ENCODE measurements at places on chromosomes 6 and 20. TPM values are rescaled to one million over a fixed set of nuclear protein-coding genes. Genes with fewer than 3 reads are reported as not detected.

DNA sequence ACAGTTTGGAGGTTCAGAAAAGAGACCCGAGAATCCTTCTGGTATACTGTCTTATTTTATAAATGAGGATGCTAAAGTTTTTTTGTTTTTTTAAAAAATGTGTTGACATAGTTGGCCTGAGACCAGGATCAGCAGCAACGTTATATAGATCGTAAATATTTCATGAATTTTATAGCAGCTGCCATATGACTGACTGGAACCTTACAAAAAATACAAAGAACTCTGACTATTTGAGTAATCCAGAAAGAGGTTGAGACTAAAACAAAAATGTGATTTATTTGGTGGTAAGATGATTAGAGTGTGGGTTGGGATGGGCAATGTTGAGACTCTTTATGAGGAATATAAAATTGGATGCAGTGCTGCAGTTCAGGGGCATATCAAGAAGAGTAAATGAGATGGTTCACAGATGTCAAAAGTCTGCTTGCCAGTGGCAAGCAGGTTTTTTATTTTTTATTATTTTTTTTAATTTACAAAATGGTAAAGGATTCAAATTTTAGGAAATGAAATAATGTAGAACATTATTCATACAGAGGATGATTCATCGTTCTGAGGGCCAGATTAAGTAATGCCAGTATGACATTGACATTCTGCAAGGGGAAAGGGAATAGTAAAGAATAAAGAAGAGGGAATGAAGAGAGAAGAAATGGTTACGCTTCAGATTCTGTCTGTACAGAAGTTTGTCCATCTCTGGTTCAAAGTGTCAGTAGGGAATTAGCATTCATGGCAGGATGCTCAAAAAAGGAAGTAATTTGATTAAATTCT is 58.5 kb downstream of the SCAF8 start:
- H3K27me3 ChIP-seq, result no peaks in the 10 kb centered on the region
- peaks cover 16% of the 10 kb centered on the region for H3K36me3 ChIP-seq
- H3K27ac ChIP-seq, result no peak overlapping the region
- DNase-seq, result no peak

- no peak overlapping the region for H3K4me3 ChIP-seq
- H3K36me3 ChIP-seq, result no peaks in the 10 kb centered on the region
- H3K27me3 ChIP-seq, result no peaks in the 10 kb centered on the region
- H3K4me1 ChIP-seq, result no peaks in the 10 kb centered on the region
- H3K27ac ChIP-seq, result no peak overlapping the region
- DNase-seq, result no peak
Measured at GRCh38 chr6:92623431-92623830, 795.9 kb downstream of the EPHA7 start.

DNA sequence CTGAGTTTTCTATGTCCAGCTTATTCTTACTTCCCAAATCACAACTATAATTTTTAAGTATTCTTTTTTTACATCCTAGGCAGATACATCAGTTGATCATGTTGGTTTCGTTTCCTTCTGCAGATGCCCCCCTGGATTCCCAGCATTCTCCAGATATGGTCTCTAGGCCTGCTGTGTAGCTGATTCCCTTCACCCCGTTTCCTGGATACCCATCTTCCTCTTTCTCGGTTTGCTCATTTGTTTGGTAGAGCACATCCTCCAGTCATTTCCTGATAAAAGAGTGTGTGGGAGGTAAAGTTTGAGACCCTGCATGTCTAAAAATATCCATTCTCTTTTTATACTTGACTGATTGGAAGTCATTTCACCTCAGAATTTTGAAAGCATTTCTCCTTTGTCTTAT is 66.4 kb downstream of the ANKS1A start:
- no peak overlapping the region for H3K4me3 ChIP-seq
- peaks cover 9% of the 10 kb centered on the region for H3K4me1 ChIP-seq
- no peak overlapping the region for H3K27ac ChIP-seq
- no peaks in the 10 kb centered on the region for H3K36me3 ChIP-seq
- no peak for DNase-seq

GRCh38 chr20:61321481-61321880 is 69.4 kb downstream of the CDH4 start:
- H3K27ac ChIP-seq, result no peak overlapping the region
- no peak for DNase-seq
- no peaks in the 10 kb centered on the region for H3K36me3 ChIP-seq

GRCh38 chr20:820323-820953 is 13.1 kb upstream of the FAM110A start:
- no peak overlapping the region for H3K4me3 ChIP-seq
- no peak overlapping the region for H3K27ac ChIP-seq
- no peak for DNase-seq
- H3K27me3 ChIP-seq, result peaks cover 3% of the 10 kb centered on the region
- H3K36me3 ChIP-seq, result no peaks in the 10 kb centered on the region

Gene TJAP1
- total RNA-seq, result 16.1 TPM

Gene ILRUN
- total RNA-seq, result 54.9 TPM

DNA sequence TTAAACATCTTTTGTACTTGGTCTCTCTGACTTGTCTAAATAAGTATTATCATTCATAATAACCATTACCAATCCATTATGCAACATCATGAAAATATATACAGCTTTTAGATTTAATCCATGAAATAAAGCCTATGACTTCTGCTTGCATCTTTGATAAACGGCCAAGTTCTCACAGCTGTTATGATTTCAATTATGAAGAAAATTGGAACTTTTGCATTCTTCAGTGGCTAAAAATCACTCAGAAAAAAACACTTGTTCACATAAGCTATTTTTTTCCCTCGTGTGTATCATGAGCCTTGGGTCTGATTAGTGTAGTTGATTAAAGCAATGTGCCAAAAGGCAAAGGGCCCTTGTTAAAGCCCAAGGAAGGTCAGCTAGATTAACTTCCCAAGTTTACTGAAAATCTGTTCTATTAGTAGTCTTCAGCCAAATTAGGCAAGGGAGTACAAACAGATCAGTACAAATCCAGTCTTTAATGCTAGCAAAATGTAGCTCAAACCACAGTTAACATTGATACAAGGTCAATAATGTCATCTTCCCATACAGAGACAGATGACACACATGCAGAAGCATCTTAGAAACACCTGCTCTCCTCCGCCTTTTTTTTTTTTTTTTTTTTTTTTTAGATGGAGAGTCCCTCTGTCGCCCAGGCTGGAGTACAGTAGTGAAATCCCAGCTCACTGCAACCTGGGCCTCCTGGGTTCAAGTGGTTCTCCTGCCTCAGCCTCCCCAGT is 69.9 kb downstream of the SGK1 start:
- no peak for DNase-seq
- no peak overlapping the region for H3K27ac ChIP-seq
- no peaks in the 10 kb centered on the region for H3K27me3 ChIP-seq
- no peaks in the 10 kb centered on the region for H3K36me3 ChIP-seq

- DNase-seq, result no peak
- no peak overlapping the region for H3K4me3 ChIP-seq
- H3K4me1 ChIP-seq, result no peaks in the 10 kb centered on the region
Measured at GRCh38 chr6:168145747-168146596, 67.0 kb upstream of the FRMD1 start.

Gene NEURL2
- 15.7 TPM for total RNA-seq

GRCh38 chr6:108575905-108576494 is 15.3 kb downstream of the FOXO3 start:
- H3K27me3 ChIP-seq, result no peaks in the 10 kb centered on the region
- H3K36me3 ChIP-seq, result peaks cover 5% of the 10 kb centered on the region
- H3K4me3 ChIP-seq, result no peak overlapping the region
- peaks cover 40% of the 10 kb centered on the region for H3K4me1 ChIP-seq
- no peak for DNase-seq

Gene SHLD1
- 3.0 TPM for total RNA-seq

- H3K4me3 ChIP-seq, result no peak overlapping the region
- peaks cover 3% of the 10 kb centered on the region for H3K27me3 ChIP-seq
- H3K4me1 ChIP-seq, result no peaks in the 10 kb centered on the region
- H3K36me3 ChIP-seq, result no peaks in the 10 kb centered on the region
- DNase-seq, result no peak
Measured at GRCh38 chr20:64146301-64146935, 17.8 kb upstream of the MYT1 start.

Gene RALGAPB
- total RNA-seq, result 22.7 TPM

DNA sequence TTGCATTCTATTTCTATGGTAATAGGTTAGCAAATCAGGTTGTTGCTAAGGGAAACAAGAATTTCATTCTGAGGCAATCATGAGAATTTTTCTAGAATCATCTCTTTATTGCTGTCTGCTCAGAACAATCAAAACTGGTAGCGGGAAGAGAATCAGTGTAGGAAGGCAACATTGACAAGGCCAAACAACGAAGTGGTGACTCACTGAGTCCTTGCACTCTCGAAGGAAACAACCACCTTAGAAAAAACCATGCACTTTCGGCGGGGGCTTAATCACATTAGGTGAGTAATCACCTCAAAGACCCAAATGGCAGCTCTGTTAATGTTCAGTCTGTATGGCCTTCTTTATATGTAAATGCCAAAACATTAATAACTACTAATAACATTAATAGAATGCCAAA is 78.8 kb upstream of the MAP7 start:
- H3K36me3 ChIP-seq, result no peaks in the 10 kb centered on the region
- no peaks in the 10 kb centered on the region for H3K4me1 ChIP-seq
- H3K4me3 ChIP-seq, result no peak overlapping the region

GRCh38 chr6:114040871-114041270 is 69.9 kb upstream of the HDAC2 start:
- no peaks in the 10 kb centered on the region for H3K27me3 ChIP-seq
- H3K4me1 ChIP-seq, result no peaks in the 10 kb centered on the region
- no peak overlapping the region for H3K27ac ChIP-seq
- H3K36me3 ChIP-seq, result no peaks in the 10 kb centered on the region
- DNase-seq, result no peak
- no peak overlapping the region for H3K4me3 ChIP-seq

Gene OPRM1
- 0.64 TPM for total RNA-seq

Gene IRF4
- 0.40 TPM for total RNA-seq

GRCh38 chr20:31923388-31924331 is 28.2 kb downstream of the PDRG1 start:
- H3K36me3 ChIP-seq, result no peaks in the 10 kb centered on the region
- H3K4me3 ChIP-seq, result no peak overlapping the region
- no peak overlapping the region for H3K27ac ChIP-seq
- no peak for DNase-seq
- peaks cover 6% of the 10 kb centered on the region for H3K27me3 ChIP-seq
- no peaks in the 10 kb centered on the region for H3K4me1 ChIP-seq

DNA sequence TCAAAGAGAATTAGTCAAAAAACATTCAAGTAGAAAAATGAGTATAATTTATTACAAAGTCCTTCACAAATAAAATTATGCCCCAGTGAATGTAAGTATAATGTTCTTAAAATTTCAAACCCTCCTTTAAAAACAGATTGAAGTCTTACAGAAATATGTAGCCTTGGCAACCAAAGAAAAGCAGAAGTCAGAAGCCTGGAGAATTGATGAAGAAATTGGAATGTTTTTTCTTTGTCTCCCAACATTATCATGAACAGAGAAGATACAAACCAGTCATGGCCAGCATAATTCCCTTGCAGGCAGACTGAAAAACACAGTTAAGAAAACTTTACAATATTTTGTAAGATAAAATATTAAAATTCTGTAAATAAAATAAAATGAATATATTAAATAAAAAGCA is 221.9 kb downstream of the TBC1D32 start:
- H3K27me3 ChIP-seq, result no peaks in the 10 kb centered on the region
- H3K4me3 ChIP-seq, result no peak overlapping the region
- no peak for DNase-seq
- H3K36me3 ChIP-seq, result no peaks in the 10 kb centered on the region
- no peaks in the 10 kb centered on the region for H3K4me1 ChIP-seq

Gene BEND6
- total RNA-seq, result 0.55 TPM

DNA sequence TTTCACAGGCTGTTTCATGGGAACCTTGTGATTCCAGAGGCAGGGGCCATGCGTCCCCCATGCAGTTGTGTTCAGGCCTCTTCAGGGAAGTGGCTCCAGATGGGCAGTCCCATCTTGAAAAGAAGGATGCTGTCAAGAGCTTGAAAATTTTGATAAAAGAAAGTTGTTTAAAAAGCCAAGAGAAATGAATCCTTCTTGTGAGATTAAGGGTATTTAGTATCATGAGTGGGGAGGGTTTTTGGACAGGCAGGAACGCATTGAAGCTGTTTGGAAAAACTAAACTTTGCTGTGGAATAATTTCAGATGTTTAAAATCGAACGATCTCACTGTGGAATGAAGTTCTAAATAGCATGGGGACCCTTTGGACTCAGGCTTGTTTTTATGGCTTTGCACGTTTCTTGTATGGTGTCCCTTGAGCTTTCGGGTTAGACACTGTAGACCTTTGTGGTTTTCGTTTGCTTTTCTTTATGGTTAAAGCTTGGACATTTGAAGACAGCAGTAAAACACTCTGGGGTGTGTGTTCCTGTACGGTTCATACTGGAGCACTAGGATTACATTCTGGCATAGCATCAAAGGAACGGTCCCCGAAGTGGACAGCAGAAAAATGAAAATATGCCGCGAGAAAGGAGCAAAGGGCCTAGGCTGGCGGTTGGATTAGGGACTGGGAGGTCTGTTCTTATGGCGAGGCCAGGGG is 18.2 kb downstream of the KIF25 start:
- no peaks in the 10 kb centered on the region for H3K36me3 ChIP-seq
- H3K27ac ChIP-seq, result no peak overlapping the region
- no peak for DNase-seq
- H3K4me1 ChIP-seq, result no peaks in the 10 kb centered on the region

GRCh38 chr20:63588641-63589041 is 14.6 kb upstream of the HELZ2 start:
- no peak overlapping the region for H3K27ac ChIP-seq
- no peak for DNase-seq
- H3K27me3 ChIP-seq, result no peaks in the 10 kb centered on the region

GRCh38 chr20:32327087-32327681 is 30.9 kb upstream of the ASXL1 start:
- H3K27ac ChIP-seq, result no peak overlapping the region
- no peaks in the 10 kb centered on the region for H3K4me1 ChIP-seq
- no peaks in the 10 kb centered on the region for H3K27me3 ChIP-seq
- H3K36me3 ChIP-seq, result no peaks in the 10 kb centered on the region
- DNase-seq, result no peak
- H3K4me3 ChIP-seq, result no peak overlapping the region

Gene ACTL10
- 3.0 TPM for total RNA-seq

DNA sequence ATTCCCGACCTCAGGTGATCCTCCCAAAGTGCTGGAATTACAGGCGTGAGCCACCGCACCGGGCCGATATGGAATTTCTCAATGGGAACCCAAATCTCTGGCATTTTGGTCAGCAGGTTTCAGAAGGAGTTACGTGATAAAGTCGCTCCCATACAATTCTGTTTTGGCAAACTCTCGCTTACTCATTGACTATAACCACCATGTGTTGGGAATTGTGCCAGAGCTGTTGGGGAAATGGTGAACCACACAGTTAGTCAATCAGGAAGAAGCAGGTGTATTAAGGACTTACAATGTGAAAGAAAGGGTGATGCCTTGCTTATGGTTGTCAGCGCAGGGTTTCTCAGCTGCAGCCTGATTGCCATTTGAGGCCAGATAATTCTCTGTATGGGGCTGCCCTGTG is 410.5 kb downstream of the QKI start:
- no peak overlapping the region for H3K4me3 ChIP-seq
- DNase-seq, result no peak
- H3K27ac ChIP-seq, result no peak overlapping the region
- H3K36me3 ChIP-seq, result no peaks in the 10 kb centered on the region
- no peaks in the 10 kb centered on the region for H3K4me1 ChIP-seq
- H3K27me3 ChIP-seq, result no peaks in the 10 kb centered on the region
